ENCODE measurements at places on chromosomes 7 and 10. TPM values are rescaled to one million over a fixed set of nuclear protein-coding genes. Genes with fewer than 3 reads are reported as not detected.

TCAF2 gene
- total RNA-seq = 4.0 TPM

TRIM4 gene
- 33.5 TPM for total RNA-seq

ZNF398 gene
- 13.8 TPM for total RNA-seq

BCAP29 gene
- total RNA-seq = 112 TPM

METTL27 gene
- 2.4 TPM for total RNA-seq
